ENCODE measurements at places on chromosomes 7 and 10. TPM values are rescaled to one million over a fixed set of nuclear protein-coding genes. Genes with fewer than 3 reads are reported as not detected.

The AGR2 gene
- not detected for total RNA-seq

GRCh38 chr7:93941945-93942344 is 20.4 kb downstream of the GNG11 start:
- no peak for DNase-seq

The AGMO gene
- total RNA-seq, result not detected

- no peak for DNase-seq
These were observed 22.7 kb upstream of the TOMM7 start for GRCh38 chr7:22845221-22845834.

The MYH16 gene
- not detected for total RNA-seq

- no peak for DNase-seq
These were observed 314.7 kb upstream of the ZNF32 start for GRCh38 chr10:43963379-43963778.

The BMPER gene
- not detected for total RNA-seq

DNA sequence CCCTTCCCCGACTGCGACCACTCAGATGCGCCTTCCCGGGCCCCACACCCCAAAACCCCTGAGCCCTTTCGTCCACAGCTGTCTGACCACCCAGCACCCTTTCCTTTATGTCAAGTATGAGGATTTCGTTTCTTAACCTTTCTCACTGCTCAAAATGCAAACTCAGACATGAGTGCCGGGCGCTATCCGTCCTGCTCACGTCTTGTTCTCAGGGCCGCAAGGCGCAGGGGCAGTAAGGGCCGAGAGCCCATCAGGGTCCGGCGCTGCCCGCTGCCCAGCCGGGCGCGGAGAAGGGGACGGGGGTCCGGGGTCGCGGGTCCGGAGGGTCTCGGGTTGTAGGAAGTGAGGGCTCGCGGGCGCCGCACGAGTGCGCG is 670 bp upstream of the RBM33 start:
- no peak for DNase-seq

DNA sequence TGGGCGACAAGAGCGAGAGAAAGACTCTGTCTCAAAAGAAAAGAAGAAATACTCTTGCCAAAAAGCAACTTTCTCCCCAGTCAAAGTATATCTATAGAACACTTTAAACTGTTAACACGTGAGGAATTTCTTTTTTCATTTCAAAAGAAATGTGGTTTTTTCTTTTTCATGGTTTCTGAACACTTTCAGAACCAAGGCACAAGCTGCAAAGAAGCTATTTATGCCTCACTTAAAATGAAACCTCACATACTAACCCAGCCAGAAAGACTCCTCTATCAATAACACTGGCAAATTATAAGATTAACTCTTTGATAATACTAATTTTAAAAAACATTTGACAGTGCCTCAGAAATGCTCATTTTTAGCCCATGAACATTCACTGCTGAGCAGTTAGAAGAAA is 20.9 kb downstream of the TBX20 start:
- DNase-seq, result no peak

GRCh38 chr7:67698354-67698753 is 701.7 kb downstream of the TYW1 start:
- DNase-seq, result no peak

GRCh38 chr7:50505553-50506210 is 55.5 kb upstream of the FIGNL1 start:
- DNase-seq, result no peak

GRCh38 chr7:18157233-18157632 is 129.6 kb upstream of the PRPS1L1 start:
- no peak for DNase-seq

GRCh38 chr7:24419077-24419476 is 135.1 kb downstream of the NPY start:
- no peak for DNase-seq
